Caki2 (cell line): ENCODE measurements at places on chromosomes 2 and 18.
A peak's percentile ranks its signal among the peaks of the same experiment; 100 is the strongest.

- no peak for DNase-seq
Observed at GRCh38 chr2:41927581-41928264, 120.1 kb upstream of the PKDCC start.

DNA sequence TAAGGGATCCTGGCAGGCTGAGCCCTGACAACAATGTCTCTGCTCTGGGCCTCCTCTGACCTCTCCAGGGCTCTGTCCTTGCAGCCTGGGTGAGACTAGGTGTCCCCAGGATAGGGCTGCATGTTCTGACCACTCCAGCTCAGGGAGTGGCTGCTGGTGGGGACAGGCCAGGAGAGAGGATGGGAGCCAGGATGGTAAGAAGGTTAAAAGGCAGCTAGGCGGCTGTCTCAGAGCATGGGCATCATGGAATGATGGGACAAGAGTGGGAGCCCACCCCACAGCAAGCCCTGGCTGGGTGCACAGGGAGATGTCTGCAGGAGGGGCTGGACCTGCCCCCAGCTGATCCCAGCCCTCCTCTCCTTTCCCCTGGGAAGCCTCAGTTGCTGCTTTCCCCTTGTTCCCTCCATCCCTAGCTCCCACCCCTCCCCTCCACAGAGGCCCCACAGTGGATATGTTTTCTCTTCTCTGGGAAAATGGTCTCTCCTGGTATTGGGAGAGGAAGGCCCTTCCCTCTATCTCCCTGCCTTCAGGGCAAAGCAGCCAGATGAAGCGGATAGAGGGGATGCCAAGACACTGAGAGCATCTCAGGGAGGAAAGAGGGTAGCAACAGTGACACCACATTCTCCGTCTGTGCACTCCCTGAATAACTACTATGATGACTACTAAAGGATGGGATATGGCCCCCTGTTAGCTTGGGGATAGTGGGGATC lies 334.3 kb downstream of the DYSF start:
- no peak for DNase-seq

GRCh38 chr2:175414882-175415487 lies 233.5 kb upstream of the ATP5MC3 start:
- peak; percentile 27 for DNase-seq

GRCh38 chr2:64124571-64124970 lies 19.6 kb downstream of the PELI1 start:
- no peak for DNase-seq

DNA sequence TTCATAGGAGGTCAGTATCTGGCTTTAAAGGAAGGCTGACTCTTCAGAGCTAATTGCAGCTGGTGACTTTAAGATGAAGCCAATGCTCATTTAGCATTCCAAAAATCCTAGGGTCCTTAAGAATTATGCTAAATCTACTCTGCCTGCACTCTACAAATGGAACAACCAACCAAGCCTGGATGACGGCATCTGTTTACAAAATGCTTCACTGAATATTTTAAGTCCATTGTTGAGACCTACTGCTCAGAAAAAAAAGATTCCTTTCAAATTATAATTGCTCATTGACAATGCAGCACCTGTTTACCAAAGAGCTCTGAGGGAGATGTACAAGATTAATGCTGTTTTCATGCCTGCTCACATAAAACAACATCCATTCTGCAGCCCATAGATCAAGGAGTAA lies 31.4 kb downstream of the YWHAQ start:
- DNase-seq: no peak

- DNase-seq: no peak
Observed at GRCh38 chr18:67400502-67401117, 115.9 kb downstream of the DSEL start.

DNA sequence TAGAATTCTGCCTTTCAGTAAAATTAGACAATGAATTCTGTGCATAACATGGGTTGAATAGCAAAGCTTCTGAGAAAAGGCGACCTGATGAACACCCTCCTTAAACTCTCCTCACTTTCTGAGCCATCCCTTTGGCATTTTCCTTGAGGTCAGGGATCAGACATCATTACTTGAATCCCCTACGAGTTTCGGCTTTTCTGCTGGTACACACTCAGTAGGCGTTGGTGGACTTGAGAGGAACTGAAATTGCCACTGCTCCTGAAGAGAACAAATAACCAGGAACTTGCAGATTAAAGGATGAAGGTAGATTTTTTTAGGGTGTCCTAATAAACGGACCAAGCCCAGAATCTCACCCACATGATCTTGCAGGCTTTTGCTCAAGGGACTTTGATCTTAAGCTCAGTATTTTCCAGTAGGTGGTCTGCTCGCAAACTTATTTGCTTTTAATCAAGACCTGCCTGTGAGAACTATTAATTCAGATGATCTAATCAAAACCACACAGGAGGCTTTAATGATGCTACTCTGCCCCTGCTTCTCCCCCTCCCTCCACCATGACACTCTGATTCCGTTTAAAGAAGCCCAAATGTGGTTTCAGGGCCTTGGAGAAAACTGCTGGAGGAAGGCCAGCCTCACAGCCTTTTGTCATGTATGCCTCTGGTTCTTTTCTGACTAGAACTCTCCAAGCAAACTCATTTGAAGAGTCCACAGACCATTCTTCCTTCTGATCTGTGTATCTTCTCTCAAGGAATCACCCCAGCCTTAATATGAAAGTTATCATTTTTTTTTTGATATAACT lies 124.9 kb downstream of the PRKCE start:
- DNase-seq: no peak

- no peak for DNase-seq
Observed at GRCh38 chr2:88054782-88055370, 707 bp downstream of the KRCC1 start.

GRCh38 chr2:197205585-197206215 lies 104.9 kb downstream of the ANKRD44 start:
- DNase-seq: no peak

DNA sequence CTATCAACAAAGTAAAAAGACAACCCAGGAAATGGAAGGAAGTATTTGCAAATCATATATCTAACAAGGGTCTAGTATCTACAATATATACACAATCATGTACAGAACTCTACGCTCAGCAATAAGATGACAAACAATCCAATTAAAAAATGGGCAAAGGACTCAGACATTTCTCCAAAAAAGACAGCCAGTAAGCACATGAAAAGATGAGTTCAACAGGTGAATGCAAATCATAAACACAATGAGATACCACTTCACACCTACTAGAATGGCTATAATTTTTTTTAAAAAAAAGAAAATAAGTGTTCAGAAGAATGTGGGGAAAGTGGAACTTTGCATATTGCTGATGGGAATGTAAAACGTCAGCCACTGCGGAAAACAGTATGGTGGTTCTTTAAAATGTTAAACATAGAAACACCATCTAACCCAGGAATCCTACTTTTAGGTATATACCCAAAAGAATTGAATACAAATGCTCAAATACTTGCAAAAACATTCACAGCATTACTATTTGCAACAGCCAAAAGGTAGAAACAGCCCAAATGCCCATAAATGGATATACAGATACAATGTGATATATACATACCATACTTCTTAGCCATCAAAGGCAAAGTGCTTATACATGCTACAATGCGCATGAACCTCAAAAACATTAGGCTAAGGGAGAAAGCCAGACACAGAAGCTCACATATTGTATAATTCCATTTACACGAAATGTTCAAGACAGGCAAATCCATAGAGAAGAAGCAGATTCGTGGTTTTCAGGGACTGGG lies 121.2 kb downstream of the CABYR start:
- no peak for DNase-seq

GRCh38 chr2:18067588-18068384 lies 189.3 kb downstream of the KCNS3 start:
- DNase-seq: no peak

DNA sequence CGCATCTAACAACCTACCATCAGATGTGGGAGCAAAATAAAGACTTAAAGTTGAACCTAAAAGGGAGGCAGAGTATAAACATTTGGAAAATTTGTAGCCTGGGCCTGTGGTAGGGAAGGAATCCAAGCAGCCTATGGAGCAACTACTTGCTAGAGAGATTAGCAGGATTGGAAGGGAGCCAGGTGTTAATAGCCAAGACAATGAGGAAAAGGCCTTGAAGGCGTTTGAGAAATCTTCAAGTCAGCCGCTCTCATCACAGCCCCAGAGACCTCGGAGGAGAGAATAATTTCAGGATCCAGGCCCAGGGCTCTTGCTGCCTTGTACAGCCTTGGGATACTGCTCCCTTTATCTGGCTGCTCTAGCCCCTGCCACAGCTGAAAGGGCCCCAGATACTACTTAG lies 219.7 kb downstream of the THSD7B start:
- no peak for DNase-seq

DNA sequence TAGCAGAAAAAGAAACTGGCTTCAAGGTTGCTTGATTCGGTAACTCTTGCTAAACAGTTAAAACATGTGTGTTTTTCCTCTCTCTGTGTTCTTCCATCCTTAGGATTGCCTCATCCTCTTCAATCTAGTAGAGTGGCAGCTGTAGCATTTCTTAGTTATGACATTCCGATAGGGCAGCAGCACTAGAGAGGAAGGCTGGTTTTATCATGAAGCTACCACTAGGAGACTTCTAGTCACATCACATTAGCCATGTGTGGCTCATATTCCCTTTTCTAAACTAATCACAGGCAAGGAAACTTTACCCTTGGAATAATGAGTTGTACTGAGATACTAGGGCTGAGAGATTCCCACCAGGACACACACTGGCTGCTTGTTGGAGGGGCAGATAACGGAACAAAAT lies 187.6 kb downstream of the DOK6 start:
- no peak for DNase-seq

- peak; percentile 12 for DNase-seq
Observed at GRCh38 chr18:55781481-55781957, 193.5 kb upstream of the TCF4 start.
